ENCODE measurements at places on chromosomes 1 and 21. TPM values are rescaled to one million over a fixed set of nuclear protein-coding genes. Genes with fewer than 3 reads are reported as not detected.

- H3K36me3 ChIP-seq: peaks cover 3% of the 10 kb centered on the region
- peaks cover 33% of the 10 kb centered on the region for H3K4me1 ChIP-seq
- H3K27ac ChIP-seq: peak within 1 kb of the TSS; percentile 9
- H3K27me3 ChIP-seq: peaks cover 9% of the 10 kb centered on the region
- peak within 1 kb of the TSS; percentile 74 for H3K4me3 ChIP-seq
- no peak for DNase-seq
These were observed at the start of gene SAMD13 for GRCh38 chr1:84301004-84301784. SAMD13 (plus strand) TSS chr1:84301708; CDS start chr1:84303235, 1,527 bp downstream.

Gene NR0B2
- total RNA-seq: not detected

Gene MRPL20
- total RNA-seq: 88.0 TPM

- no peak overlapping the region for H3K4me3 ChIP-seq
- H3K4me1 ChIP-seq: no peaks in the 10 kb centered on the region
- H3K27me3 ChIP-seq: peaks cover 15% of the 10 kb centered on the region
- H3K36me3 ChIP-seq: no peaks in the 10 kb centered on the region
- no peak for DNase-seq
These were observed 1349.0 kb upstream of the B3GALT2 start for GRCh38 chr1:194535369-194535768.

DNA sequence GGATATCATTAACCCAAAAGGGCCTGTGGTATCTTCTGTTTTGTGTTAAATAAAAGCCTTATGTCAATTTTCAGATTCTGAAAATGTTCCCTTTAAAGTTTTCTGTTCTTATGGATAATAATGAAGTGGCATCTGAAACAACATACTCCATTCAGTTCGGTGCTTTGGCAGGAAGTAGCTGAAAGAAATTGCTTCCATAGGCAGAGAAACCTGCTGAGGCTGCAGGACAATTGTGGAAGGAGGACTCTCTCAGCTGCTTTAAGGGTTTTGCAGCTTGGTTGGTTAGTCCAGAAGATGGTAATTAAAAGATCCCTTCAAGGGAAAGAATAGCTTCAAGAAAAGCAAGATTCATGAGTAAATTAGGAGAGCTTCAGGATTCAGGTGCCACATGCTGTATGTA, 30.5 kb upstream of the NRIP1 start:
- DNase-seq: no peak
- no peak overlapping the region for H3K27ac ChIP-seq
